ENCODE measurements at places on chromosomes 6 and 20.

DNA sequence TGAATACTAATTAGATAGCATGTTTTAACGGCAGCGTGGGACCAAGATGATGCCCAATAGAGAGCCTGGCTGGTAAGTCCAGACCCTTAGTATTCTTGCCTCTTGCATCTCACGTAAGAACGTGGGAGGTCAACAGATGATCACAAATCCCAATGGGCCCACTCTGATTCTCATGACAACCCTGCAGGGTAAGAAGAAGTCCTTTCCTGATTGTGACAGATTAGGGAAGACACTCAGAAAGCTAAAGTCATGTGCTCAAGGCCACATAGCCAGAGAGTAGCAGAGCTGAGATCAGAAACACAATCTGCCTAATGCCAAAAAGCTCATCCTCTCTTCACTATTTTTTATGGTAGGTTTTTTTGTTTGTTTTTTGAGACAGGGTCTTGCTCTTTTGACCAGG lies 103.8 kb downstream of the RALGAPA2 start:
- DNase-seq, result peak; percentile 17

GRCh38 chr6:49558238-49558637 lies 7.8 kb downstream of the C6orf141 start:
- DNase-seq, result no peak

DNA sequence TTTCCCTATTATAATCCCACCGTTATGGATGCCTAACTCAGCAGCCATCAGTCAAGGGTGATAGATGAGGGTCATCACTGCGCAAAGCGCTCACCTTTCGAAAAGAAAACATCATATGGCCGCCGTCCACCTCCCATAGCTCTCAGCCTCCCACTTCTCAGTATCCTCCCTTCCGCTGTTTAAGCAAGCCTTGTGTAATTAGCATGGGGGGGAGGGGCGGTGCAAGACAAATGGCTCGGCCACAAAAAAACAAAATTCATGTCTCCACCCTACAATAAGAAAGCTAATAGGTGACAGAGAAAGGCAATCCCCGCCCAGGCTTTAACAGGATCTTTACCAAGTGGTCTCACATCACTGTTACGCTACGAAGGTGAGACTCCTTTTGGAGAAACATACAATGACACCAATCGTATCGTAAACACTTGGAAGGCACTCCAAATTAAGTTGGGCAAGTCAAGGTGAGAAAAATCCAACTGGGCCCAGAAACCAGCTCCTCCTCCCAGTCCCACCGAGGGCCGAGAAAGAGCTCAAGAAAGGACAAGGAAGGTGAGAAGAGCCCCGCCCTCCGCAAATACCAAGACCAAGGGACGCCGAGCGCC lies 645 bp downstream of the DDX39B start:
- DNase-seq, result peak; percentile 80

DNA sequence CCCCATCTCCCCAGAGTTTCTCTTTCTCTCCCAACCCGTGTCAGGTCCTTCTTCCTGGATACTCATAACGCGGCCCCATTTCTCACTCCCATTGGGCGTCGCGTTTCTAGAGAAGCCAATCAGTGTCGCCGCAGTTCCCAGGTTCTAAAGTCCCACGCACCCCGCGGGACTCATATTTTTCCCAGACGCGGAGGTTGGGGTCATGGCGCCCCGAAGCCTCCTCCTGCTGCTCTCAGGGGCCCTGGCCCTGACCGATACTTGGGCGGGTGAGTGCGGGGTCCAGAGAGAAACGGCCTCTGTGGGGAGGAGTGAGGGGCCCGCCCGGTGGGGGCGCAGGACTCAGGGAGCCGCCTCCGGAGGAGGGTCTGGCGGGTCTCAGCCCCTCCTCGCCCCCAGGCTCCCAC lies at the start of gene HLA-F:
TSS of gene HLA-F (plus strand) at position 173 of the 404 bp plus-strand sequence. CDS start at position 203, 30 bp downstream.
- DNase-seq, result peak; percentile 75

DNA sequence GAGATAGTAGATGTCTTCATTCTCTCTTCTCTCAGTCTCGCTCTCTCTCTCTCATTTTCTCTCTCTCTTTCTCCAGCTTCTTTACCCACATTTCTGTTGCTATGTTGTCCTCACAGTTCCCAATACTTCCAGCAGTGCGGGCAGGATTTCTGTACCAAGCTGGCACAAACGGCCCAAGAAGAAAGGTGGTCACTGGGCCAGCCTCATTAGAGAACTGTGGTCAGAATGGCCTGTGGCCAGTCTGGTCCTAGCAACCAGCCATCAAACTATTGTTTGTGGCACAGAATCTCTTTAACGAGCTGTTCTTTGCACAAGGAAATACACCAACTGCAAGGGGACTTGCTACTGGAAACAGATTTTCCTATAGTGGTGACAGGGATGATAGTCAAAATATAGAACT lies 81.3 kb downstream of the SEL1L2 start:
- no peak for DNase-seq

DNA sequence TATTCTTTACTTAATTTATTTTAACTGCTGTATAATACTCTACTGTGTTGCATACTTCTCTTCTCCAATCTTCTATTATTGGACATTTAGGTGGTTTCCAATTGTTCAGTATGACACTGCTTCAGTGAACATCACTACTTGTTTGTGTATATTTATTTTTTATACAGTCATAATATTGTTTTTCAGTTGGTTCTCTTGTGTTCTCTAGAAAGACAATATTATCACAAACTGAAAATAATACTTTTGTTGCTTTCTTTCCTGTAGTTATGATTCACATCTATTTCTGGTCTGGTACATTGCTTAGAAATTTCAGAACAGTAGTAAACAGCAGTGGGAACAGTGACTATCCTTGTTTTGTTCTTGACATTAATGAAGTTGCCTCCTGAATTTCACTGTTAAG lies 62.8 kb upstream of the GTSF1L start:
- no peak for DNase-seq

GRCh38 chr6:111427341-111428116 lies 55.5 kb downstream of the REV3L start:
- DNase-seq, result no peak

DNA sequence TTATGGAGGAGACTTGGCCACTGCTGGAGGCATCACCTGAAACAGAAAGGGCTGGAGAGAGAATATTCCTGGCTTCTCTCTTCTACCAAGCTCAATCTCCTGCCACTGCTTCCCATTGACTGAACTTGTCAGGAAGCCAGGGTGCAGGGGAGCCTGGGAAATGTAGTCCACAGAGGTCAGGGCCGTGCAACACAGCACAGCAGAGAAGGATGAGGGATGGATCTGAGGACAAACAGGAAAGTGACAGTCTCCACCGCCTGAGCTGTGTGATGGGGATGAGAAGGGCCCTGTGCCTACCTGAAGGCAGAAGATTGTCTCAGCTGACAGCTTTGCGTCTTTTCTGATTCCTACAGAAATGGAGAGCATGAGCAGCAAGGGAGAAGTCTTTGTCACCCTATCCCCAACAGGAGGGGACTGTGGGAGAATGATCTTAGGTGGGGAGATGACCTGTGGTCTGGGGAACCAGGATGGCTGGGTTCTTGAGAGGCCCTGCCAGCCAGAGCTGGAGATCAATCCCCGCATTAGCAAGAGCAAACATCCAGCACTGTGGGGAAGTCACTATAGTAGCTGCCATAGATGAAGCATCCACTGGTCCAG lies 114.2 kb downstream of the SNX5 start:
- DNase-seq, result peak; percentile 76

GRCh38 chr20:301886-302848 lies 4.8 kb downstream of the ZCCHC3 start:
- DNase-seq, result peak; percentile 77

- peak; percentile 28 for DNase-seq
Observed at GRCh38 chr20:57968120-57968519, 258.3 kb upstream of the PMEPA1 start.

DNA sequence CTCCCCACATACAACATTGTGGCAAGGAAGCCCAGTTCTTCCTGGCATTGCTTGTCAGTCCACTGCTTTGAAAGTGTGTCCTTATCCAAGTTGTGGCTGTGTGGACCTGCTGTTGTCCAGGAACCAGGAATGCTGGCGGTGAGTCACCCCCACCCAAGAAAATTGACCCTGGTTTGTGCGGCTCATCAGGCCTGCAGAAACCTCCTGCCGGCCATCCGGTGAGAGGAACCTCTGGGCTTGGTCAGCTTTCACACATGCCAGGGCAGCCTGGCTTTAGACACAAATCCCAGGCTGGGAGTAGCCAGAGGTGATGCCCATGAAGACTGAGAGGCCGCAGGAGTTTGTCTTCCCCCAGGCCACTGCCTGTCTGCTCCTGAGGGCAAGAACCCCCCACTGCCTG lies 223.6 kb downstream of the TTLL2 start:
- no peak for DNase-seq

DNA sequence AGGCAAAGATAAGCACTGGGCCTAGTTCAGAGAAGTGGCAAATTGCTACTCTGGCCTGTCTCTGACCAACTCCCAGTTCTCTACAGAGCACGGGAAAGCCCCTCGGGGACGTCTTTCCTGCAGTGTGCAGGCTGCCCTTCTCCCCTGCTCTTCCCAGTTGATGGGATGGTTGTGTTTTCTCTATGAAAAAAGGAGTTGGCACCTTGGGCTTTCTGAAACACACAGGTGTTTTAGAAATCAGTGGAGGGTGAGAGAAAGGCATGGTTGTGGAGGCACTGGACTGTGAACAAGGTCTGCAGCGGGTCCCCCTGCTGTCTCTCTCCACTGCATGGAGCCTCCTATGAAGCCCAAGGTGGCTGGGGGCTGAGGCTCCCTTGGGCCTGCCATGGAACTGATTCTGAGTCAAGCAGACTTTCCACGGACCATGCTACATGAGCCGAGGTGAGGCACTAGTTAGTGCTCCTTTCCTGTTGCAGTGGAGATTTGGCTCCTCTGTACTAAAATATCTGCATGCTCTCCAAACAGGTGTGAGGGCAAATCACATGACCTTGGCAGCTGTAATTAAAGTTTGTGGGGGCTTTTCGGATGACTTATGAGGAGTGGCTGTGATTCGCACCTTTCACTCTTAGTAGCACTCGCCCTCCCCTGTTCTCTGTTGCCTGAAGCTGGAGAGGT lies 16.3 kb downstream of the GTSF1L start:
- no peak for DNase-seq

GRCh38 chr20:48471759-48472408 lies 355.9 kb downstream of the PREX1 start:
- DNase-seq, result no peak

- no peak for DNase-seq
Observed at GRCh38 chr6:69489970-69490369, 306.8 kb downstream of the LMBRD1 start.

GRCh38 chr6:73030791-73031782 lies 194.2 kb downstream of the KHDC1L start:
- DNase-seq, result no peak

- no peak for DNase-seq
Observed at GRCh38 chr20:21020659-21021471, 85.3 kb downstream of the LINC00237 start.

DNA sequence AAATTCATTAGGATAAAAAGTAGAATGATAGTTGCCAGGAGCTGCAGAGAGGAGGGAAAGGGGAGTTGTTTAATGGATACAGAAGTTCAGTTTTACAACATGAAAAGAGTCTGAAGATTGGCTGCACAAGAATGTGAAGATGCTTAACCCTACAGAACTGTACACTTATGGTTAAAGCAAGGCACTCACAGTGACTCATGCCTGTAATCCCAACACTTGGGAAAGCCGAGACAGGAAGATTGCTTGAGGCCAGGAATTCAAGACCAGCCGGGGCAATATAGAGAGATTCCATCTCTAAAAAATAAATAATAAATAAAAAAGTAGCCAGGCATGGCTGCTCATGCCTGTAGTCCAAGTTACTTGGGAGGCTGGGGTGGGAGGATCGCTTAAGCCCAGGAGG lies 174.0 kb downstream of the TASP1 start:
- DNase-seq, result no peak

DNA sequence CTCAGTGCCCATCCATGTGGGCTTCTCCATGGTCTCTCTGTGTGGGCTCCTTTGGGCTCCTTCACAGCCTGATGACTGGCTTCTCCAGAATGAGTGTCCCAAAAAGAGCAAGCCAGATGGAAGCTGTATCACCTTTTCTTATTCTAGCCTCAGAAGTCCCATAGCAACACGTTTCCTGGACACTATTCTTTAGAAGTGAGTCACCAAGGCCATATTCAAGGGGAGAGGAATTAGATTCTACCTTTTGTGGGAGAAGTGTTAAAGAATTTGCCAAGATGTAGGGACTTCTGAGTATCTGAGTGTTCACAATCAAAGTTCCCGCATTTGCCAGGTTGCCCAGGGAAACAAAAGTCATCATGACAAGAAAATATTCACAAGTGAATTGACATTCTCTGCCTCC lies 20.7 kb upstream of the TBC1D22B start:
- peak; percentile 24 for DNase-seq

GRCh38 chr20:51914758-51915157 lies 112.4 kb upstream of the SALL4 start:
- DNase-seq, result no peak

Data from mesendoderm (in vitro differentiated cells).